ENCODE measurements at places on chromosomes 16 and 17.

DNA sequence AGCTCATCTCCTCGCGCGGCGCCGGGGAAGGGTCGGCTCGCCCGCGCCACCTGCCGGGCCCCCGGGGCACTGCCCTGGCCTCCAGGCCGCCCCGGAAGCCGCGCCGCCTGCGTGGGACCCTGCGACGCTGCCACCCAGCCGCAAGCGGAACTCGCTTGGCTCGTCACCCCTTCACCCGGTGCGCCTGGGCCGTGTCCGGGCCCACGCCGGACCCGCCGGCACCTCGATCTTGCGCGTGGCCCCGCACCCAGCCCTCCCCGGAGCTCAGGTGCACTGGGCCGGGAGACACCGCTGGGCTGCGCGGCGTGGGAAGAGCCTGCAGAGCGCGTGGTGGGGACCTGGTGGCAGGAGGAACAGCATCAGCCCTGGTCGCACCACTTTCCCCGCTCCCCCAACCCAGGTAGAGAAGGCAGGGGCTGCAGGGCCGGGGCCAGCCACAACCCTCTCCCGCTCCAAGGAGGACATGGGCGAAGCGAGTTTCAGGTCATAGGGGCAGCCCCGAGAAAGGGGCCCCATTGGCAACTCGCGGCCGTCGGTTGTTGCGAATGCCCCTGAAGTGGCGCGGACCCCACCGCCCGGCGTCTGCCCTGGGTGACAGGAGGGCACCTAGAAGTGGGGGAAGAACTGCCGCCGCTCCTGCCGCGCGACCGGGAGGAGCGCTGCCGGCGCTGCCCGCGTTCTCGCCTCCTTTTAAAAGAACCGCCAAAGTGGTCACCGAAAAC, 363 bp upstream of the MIF4GD start:
- peak; percentile 50 for DNase-seq

DNA sequence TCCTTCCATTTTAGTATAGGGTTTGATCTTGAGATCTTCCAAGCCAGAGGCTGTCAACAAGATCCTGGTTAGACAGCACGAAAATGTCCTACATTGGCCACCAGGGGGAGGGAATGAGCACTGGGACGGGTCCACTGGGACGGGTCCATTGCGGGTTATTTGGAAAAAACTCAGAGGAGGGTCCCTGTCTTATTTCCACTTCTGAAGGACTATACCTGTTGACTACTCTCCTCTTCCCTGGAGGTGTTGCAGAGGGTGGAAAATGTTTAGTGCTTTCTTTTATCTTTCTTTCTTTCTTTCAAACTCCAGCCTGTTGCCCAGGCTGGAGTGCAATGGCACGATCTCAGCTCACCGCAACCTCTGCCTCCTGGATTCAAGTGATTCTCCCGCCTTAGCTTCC, 2.5 kb downstream of the TTLL6 start:
- peak; percentile 23 for DNase-seq

- DNase-seq = no peak
Measured at GRCh38 chr16:23575834-23576233, 18.3 kb downstream of the UBFD1 start.

DNA sequence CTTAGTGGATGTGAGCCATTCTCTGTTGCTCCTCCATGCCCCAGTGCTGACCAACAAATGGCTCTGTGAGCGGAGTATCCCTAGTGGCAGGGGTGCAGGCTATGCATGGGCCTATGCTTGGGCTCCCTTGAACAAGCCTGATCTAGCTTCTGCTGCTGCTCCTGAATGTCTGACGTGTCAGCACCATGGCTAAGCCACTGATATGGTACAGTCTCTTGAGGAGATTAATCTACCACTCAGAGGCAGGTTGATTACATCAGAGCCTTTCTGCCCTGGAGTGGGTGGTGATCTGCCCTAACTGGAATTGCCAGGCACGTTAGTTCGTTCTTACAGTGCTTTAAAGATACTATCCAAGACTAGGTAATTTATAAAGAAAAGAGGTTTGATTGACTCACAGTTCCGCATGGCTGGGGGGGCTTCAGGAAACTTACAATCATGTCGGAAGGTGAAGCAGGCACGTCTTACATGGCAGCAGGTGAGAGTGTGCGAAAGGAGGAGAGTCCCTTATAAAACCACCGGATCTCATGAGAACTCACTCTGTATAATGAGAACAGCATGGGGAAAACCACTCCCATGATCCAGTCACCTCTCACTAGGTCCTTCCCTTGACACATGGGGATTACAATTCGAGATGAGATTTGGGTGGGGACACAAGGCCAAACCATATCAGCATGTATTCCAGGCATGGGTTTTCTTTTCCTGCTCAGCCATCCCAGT, 41.5 kb upstream of the B4GALNT2 start:
- no peak for DNase-seq

DNA sequence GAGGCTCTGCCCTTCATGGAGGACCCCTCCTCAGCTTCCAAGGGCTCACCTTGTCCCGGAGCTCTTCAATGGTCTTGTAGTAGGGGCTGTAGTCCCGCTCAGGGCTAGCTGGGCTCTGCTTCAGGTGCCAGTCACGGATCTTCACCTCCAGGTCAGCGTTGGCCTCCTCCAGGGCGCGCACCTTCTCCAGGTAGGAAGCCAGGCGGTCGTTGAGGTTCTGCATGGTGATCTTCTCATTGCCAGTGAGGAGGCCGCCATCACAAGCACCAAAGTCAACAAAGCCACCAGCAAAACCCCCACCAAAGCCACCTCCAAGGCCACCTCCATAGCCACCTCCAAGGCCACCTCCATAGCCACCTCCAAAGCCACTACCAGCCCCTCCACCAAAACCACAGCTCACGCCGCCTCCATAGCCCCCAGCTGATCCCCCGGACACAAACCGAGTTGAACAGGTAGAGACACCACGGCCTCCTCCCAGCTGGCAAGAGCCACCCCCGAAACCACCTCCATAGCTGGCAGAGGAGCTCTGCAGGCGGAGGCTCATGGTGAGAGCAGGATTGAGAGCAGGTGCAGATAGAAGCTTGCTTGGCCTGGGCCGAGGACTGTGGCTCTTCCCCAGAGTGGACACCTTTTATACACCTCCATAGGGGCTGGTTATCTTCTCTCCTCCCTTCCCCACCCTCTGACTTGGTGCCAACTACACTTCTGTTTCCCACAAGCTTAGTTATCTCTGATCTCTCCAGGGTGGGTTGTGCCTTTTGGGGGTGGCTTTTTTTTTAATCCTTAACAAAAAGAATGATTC, at the start of gene KRT13:
Gene KRT13, minus strand, starts transcription at position 606 of the 802 bp plus-strand sequence. Its CDS starts 62 bp downstream, at position 544.
- DNase-seq = no peak

DNA sequence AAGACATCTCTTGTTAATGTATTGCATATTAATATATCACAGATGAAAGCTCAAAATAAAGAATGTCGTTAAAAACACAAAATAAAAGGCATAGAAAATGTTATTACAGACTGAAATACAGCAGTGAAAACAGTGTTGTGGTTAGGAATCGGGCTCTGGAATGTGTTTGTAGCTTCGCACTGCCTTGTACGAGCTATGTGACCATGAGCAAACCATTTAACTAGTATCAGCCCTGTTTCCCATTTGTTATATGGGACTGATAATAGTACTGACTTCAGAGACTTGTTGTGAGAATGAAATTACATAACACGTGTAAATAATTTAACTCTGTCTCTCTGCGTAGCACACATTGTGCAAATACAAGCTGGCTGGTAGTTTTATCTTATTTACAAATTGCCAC, 648 bp upstream of the RBFOX1 start:
- no peak for DNase-seq

DNA sequence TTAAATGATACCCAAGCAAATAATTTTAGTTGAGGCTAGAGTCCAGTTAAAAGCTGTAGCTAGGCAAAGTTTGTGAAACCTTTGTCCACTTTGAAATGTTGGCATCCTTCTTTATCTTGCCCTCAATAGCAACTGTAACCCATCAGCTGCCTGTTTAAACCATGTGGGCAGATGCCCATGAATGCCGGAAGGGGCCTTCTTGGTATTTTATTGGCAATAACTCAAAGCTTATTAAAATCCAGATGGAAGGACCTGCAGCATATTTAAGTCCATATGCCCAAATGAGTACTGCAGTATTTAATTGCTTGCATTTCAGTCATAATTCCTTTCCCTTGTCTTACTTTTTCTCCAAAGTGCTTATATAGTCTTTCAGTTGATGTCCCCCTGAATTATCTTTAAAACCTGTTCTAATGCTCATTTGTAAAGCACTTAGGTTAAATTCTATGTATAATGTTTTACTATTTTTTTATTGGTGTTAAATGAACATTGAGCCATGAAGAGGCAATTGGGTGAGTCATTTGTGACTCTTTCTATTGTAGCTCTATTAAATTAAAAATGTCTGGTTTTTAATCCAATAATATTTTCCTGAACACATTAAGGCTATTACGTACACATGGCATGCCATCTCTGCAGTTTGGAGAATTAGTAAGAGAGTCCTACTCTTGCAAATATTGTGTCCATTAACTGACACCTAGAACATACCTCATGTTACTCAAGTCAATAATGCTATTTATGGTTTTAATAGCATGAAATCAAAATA, 225.3 kb downstream of the KCNJ2 start:
- no peak for DNase-seq

DNA sequence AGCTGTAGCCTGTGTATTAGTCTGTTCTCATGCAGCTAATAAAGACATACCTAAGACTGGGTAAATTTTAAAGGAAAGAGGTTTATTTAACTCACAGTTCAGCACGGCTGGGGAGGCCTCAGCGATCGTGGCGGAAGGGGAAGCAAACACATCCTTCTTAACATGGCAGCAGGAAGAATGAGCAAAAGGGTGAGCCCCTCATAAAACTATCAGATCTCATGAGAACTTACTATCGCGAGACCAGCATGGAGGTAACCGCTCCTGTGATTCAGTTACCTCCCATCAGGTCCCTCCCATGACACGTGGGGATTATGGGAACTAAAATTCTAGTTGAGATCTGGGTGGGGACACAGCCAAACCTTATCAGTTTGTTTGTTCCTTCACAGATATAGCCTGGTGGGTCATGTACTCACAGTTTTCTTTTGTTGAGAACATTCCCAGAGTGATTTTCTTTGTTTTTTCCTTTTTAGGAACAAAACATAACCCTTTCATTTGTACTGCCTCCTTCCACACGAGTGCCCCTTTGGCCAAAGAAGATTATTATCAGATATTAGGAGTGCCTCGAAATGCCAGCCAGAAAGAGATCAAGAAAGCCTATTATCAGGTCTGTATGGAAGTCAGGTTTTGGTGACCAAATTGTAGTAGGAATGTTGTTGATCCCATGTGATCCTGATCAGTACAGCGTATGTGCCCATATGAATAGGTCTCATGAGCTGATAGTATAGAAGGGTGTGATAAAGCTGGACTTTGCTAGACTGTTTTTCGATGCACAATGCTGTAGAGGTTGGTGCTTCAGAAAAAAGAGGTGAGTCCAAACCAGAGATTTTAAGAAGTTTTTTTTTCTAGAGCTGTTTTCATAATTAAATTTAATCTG, 8.5 kb downstream of the DNAJA3 start:
- DNase-seq = no peak

DNA sequence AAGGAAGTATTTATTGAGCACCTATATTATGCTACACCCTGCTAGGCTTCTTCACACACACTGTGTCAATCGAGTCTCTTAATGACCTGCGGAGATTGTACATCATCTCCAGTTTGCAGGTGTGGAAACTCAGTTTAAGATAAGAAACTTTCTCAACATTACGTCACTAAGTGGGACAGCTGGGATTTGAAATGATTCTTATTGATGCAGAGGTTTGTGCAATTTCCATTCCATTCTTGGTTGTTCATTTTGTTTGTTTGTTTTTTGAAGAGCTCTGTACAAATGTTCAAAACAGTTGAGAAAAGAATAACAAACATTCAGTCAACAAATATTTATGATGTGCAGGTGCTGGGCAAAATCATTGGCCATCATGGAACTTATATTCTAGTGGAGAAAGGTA, 84.8 kb downstream of the MAP2K6 start:
- DNase-seq = no peak

GRCh38 chr16:52727441-52727840, 180.5 kb upstream of the TOX3 start:
- no peak for DNase-seq

All from NCI-H526 treated with DMSO at 0.1 percent for 48 hours (cell line).